ENCODE measurements at places on chromosomes 1 and 21.

DNA sequence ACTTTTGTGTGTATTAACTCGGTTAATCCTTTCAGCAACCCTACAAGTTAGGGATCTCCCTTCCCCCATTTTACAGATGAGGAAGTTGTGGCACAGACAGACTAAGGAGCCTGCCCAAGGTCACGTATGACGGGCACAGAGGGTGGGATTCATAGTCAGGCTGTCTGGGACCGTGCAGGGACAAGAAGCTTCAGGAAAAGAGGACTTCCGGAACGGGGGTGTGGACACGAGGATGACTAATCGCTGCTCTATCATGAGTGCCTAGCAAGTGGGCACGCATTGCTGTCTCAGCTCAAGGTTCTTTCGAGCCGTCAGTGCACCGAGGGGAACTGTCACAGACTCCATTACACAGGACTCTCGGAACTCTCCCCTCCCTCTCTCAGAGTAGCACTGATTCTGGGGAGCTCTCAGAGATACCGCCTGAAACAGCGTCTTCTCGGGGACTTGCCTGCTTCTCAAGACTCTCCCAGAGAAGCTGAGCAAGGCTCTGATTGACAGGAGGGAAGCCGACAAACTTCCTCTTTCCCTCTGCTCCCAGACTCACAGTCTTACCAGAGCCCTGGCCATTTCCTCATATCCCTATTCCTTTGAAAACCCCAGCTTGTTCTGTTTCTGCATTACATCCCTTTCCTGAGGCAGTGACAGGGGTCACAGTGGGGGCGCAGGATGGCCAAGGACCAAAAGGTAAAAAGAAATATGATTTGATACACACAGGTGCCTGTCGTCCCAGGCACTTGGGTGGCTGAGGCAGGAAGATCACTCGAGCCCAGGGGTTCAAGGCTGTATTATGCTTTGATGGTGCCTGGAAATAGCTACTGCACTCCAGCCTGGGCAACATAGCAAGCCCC lies 14.4 kb downstream of the FHAD1 start:
- DNase-seq, result no peak

DNA sequence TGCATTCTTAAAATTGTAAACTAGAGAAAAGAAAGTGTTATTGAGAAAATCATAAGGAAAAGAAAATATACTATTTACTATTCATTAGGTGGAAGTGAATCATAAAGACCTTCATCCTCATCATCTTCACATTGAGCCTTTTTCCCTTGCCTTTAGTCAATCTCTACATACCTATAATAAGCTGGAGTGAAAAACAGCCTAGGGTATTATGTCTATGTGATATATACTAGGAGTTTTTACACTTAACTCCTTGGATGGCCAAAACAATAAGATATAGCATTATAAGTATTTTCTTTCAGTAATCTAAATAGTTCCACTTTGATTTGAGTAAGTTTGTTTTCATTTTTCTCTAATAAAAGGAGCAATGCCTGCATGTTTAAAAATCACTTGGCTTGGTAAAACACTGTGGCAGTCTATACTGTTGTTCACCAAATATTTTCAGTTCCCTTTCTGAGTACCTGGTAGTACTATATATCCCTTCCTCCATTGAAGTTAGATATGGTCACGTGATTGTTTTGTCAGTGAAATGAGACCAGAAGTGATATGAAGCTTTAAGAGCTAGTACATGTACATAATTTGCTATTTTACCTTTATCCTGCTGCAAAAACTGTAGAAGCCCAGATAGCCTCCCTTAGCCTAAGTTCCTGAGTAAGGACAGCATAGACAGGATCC lies 78.3 kb downstream of the CLEC20A start:
- DNase-seq, result no peak

DNA sequence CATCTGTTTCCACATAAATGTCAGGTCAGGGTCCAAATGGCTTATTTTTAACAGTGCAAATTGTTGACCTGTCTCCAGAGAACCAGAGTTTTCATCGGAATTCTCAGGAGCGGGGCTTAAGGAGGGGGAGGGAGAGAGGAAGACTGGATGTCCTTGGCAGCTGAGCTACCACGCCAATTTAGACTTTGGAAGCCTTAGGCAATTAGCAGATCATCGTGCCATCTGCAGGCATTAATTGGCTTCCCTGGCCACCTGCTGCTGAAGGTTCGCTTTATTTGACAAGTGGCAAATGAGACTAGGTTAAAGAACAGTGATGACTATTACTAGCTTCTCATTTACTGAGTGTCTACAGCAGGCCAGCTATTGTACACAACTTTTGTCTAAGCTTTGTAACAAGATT lies 43.7 kb downstream of the HLX start:
- no peak for DNase-seq

GRCh38 chr1:204222764-204223055 lies 8.9 kb upstream of the GOLT1A start:
- DNase-seq, result no peak

- peak; percentile 62 for DNase-seq
Measured at GRCh38 chr1:22611530-22611947, 24.9 kb upstream of the C1QA start.

DNA sequence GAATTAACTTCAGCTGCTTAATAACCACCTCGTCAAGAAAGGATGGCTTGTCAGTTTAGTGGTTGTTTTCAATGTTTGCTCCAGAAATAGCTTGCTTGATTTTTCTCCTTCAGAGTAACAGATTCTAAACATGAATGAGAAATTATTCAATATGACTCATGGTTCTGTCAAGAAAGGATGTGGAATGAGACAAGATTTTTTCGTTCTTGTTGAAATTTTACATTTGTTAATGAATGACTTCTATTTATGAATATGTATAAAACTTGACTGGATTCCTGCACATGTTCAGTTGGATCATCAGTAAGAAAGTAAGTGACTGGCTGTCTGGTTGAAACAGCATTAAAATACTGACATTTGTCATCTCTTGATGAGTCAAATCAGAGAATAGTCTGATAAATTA lies 38.3 kb downstream of the IFI44 start:
- no peak for DNase-seq

Data from liver (tissue), 10 donors.